ENCODE measurements at places on chromosomes 12 and 14. TPM values are rescaled to one million over a fixed set of nuclear protein-coding genes. Genes with fewer than 3 reads are reported as not detected.
A peak's percentile ranks its signal among the peaks of the same experiment; 100 is the strongest.

The RTL1 gene
- total RNA-seq = not detected

The NGB gene
- total RNA-seq = not detected

The APOF gene
- total RNA-seq = not detected

The PCED1B gene
- 0.33 TPM for total RNA-seq

The NYNRIN gene
- 8.2 TPM for total RNA-seq

The NANOG gene
- total RNA-seq = not detected

The IFNG-AS1 gene
- total RNA-seq = not detected

The DGLUCY gene
- total RNA-seq = 41.9 TPM

The OTX2 gene
- not detected for total RNA-seq

The PAPLN gene
- total RNA-seq = 9.5 TPM

The CLEC2A gene
- not detected for total RNA-seq

The RPL10L gene
- total RNA-seq = not detected

The TCL1B gene
- total RNA-seq = not detected

The NAP1L1 gene
- 275 TPM for total RNA-seq

The GRIN2B gene
- total RNA-seq = not detected

DNA sequence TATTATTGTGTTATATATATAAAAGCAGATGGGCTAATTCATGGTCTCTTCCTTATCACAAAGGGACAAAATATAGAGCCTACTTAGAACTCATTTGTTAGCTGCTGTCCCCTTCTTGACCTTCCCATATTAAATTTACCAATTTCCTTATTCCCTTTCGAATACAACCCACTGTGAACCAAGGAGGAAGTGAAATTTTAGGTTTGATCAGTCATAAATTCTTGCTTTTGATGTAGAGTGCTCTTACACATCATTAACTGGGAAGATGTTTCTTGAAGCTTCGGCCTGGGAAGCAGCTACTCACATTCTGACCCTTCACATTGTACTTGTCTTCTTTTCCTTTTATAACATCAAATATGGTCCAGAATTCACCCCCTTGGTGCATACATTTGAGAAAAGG, 579.0 kb downstream of the LRFN5 start:
- DNase-seq = no peak

DNA sequence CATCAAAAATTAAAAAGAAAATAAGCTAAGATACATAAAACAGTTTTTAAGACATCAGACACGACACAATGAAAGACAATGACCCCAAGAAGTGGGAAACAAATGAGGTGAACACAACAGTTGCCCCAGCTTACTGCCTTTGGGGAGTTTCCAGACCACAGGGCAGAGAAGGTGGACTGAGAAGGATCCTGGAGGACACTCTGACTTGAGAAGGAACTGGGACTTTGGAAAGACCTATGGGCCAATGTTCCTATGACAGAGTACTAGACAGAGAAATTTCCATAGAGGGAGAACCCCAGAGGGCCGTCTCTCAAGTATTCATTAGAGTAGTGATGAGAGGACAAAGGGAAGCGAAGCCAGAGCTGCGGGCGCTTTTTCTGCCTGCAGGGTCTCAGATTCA, 6.2 kb upstream of the OR5AU1 start:
- DNase-seq = no peak

- DNase-seq = no peak
These were observed 66.4 kb downstream of the GALNT9 start for GRCh38 chr12:132263061-132263360.

- DNase-seq = no peak
These were observed 5.6 kb downstream of the RBP5 start for GRCh38 chr12:7122811-7123769.

- no peak for DNase-seq
These were observed 10.9 kb upstream of the SALL2 start for GRCh38 chr14:21537090-21537424.

GRCh38 chr14:61503167-61503801, 181.9 kb downstream of the PRKCH start:
- peak; percentile 73 for DNase-seq

GRCh38 chr12:120061575-120062214, 54.9 kb downstream of the RAB35 start:
- no peak for DNase-seq

GRCh38 chr12:52221912-52222457, 11.1 kb upstream of the KRT7 start:
- peak; percentile 39 for DNase-seq

GRCh38 chr12:7645395-7646177, 20.1 kb downstream of the APOBEC1 start:
- DNase-seq = peak; percentile 46

DNA sequence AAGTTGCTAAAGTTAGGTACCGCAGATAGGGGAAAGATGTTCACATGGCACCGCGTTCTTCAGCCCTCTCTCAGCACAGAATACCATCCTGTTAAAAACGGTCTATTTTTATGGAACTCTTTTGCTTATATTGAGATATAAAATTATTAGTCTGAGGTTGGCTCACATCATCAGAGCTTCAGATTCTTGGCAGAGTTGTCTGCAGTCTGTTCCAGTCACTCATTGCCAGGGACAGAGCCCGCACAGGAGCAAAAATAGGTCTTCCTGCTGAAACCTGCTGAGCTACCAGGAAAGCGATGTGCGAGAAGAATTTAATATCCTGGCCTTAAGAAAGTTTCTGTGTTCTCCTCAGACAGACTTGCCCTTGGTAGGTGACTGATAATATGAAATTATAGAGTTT, 249.8 kb downstream of the VRK1 start:
- no peak for DNase-seq

DNA sequence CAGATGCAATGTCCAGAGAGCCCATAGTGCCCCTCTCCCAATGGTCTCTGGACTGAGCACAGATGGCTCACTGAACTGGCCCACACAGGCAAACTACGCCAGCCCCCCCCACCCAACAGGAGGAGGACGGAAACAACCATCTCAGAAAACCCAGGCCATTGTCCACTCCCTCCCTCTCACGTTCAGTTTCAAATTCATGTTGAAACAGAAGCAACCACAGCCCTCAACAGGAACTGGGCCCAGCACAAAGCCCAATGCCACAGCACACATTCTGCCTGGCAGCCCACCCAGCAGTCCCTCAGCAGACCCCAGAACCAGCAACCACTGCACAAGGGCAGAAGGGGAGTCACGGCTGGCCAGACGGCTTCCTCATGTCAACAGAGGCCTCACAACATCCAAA, 10.6 kb downstream of the CCDC88C start:
- no peak for DNase-seq

DNA sequence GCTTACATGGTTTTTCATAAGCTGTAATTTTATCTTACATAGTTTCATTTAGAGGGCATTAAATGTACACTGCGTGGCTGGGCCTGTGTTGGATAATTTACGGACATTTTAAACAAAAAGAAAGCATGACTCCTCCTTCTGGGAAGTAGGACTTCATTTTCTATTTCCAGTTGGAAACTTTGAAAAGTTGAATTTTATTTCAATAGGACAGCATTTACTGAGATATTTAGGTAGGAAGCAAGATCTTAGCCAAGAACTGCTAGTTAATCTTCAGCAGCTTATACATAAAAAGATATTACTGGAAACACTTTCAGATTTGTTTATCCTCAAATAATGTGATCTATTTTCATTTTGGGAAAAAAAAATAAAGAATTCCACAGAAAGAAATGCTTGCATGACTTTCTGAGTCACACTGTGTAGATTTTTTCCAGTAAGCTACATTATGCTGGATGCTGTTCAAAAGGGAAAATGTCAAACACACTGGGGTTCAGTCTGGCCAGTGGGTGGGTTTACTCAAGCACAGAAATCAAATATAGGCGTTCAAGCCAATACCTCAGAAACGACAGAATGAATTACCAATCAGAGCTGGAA, 239.4 kb upstream of the KRR1 start:
- DNase-seq = peak; percentile 98

GRCh38 chr14:69288011-69288771, 28.2 kb downstream of the GALNT16 start:
- DNase-seq = peak; percentile 75

- no peak for DNase-seq
These were observed 98.9 kb downstream of the RBM19 start for GRCh38 chr12:113867258-113867657.

GRCh38 chr12:106138357-106138632, 459 bp downstream of the NUAK1 start:
- no peak for DNase-seq

DNA sequence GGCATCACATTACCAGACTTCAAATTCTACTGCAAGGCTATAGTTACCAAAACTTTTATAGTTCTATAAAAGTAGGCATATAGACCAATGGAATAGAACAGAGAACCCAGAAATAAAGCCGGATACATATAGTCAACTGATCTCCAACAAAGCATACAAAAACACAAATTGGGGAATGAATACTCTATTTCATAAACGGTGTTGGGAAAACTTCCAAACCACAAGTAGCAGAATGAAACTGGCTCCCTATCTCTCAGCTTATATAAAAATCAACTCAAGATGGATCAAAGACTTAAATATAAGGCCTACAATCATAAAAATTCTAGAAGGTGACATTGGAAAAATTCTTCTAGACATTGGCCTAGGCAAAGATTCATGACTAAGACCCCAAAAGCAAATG, 187.9 kb upstream of the PLXNC1 start:
- DNase-seq = peak; percentile 52

DNA sequence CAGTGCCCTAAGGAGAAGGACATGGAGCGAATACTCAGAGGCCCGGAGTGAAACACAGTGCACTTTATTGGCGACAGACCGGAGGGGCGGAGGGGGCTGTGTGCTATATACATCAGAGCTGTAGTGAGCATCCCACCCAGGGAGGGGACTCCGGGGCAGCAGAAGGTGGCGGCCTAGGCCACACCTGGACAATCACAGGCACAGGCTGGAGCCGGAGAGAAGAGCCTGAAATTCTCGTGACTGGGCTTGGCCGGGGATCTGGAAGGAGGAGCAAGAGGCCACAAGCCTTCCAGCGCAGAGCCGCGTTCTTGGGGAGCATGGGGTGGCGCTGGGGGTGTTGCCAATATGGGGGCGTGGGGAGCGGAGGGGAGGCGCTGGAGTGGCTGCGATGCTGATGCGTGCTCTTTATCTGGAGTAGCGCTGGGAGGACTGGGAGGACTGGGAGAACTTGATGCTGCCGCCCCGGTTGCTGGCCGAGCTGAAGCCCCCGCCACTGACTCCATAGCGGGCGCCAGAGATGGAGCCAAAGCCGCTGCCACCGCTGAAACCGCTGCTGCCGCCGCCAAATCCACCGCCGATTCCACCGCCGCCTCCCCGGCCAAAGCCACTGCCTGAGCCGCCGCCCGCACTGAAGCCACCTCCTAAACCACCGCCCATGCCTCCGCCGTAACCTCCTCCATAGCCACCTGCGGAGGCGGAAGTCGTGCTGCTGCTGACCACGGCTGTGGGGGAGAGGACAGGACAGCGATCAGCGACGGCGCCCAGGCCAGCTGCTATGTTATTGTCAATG, 6.1 kb downstream of the KRT3 start:
- peak; percentile 11 for DNase-seq

- DNase-seq = no peak
These were observed 386.4 kb downstream of the RGS6 start for GRCh38 chr14:72318648-72319047.

- no peak for DNase-seq
These were observed 17.3 kb upstream of the DNAH10 start for GRCh38 chr12:123744836-123745235.

- no peak for DNase-seq
These were observed 13.8 kb upstream of the DGLUCY start for GRCh38 chr14:91100102-91100501.

GRCh38 chr14:71300566-71301330, 393.5 kb downstream of the PCNX1 start:
- DNase-seq = peak; percentile 22

- DNase-seq = no peak
These were observed 66.4 kb downstream of the PTPRR start for GRCh38 chr12:70854138-70854537.

- DNase-seq = no peak
These were observed 12.9 kb upstream of the PEX5 start for GRCh38 chr12:7176595-7176994.

GRCh38 chr14:37545174-37545573, 49.9 kb downstream of the FOXA1 start:
- peak; percentile 31 for DNase-seq

- DNase-seq = no peak
These were observed 59.4 kb downstream of the TTC7B start for GRCh38 chr14:90756755-90757345.

- no peak for DNase-seq
These were observed 50.0 kb downstream of the FIGNL2 start for GRCh38 chr12:51798501-51798900.

DNA sequence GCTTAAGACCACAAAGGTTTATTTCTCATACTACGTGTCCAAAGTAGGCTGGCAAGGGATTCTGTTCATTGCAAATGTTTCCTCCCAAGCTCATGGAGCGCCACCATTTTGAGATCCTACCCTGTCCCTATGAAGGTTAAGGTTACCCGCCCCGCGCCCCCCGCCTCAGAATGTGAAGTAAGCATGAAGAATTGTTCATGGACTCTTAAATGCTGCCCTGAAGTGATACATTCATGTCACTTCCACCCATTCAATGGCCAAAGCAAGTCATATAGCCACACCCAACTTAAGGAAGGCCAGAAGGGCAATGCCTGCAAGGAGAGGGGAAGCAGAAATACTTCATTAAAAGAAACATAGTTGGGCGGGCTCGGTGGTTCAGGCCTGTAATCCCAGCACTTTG, 4.2 kb downstream of the TMEM253 start:
- no peak for DNase-seq

GRCh38 chr14:104341532-104342434, 203.4 kb downstream of the KIF26A start:
- DNase-seq = no peak

- no peak for DNase-seq
These were observed 103.8 kb downstream of the ACSS3 start for GRCh38 chr12:81181691-81182090.

DNA sequence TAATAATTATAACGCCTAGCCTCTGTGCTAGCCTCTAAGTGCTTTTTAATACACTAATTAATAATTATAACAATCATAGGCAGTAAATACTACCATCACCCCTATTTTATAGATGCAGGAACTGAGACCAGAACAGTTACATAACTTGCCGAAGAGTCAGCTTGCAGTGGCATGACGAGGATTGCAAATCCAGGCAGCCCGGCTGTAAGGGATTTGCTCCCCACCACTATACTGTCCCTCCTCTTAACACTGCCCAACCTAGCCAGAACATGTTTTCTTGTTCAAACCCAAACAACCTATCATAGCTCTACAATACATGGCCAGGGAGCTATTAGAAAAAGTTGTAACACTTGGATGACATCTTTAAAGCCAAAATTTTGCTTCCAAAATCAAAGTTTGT, 33.9 kb upstream of the VASH1 start:
- DNase-seq = no peak

- DNase-seq = no peak
These were observed 50.6 kb upstream of the PTGR2 start for GRCh38 chr14:73800970-73801515.

GRCh38 chr12:91657032-91657431, 474.4 kb upstream of the DCN start:
- no peak for DNase-seq
